ENCODE measurements at places on chromosomes 12 and 14.

DNA sequence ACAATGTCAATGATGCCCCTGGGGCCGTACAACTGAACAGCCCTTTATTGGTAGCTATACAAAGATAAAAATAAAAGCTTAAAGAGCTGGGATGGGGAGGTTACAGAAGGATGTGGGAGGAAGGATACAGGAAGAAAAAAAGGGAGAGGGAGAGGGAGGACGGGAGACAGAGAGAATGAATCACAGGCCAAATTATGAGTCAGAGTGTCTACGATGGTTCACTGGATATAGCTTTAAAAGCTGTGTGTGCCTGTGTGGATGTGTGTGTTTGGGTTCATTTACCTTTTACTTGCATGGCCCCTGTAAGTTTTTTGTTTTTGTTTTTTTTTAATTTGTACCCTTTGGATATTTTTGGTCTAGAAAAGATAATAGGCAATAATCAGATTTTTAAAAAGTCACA is 111.9 kb downstream of the CCDC60 start:
- DNase-seq = no peak

GRCh38 chr14:100132903-100133510 is 26.4 kb downstream of the DEGS2 start:
- DNase-seq = no peak

DNA sequence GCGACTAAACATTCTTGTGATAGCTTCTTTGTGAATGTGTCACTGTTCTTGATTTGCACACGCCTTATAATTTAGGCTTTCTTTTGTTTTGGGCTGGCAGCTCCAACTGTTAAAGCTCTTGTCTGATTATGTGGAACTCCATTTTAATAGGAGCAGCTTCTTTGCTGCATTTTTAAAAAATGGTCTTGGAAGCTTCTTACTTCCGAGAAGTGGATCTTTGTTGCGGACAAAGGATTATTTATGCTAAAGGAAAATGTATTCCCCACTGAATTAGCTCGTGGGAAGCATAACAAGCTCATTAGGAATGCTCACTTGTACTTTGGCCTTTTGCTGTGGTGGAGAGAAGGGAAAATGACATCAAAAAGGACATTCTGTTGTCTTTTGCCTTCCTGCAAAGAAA is 20.0 kb downstream of the GAS2L3 start:
- DNase-seq = peak; percentile 7

DNA sequence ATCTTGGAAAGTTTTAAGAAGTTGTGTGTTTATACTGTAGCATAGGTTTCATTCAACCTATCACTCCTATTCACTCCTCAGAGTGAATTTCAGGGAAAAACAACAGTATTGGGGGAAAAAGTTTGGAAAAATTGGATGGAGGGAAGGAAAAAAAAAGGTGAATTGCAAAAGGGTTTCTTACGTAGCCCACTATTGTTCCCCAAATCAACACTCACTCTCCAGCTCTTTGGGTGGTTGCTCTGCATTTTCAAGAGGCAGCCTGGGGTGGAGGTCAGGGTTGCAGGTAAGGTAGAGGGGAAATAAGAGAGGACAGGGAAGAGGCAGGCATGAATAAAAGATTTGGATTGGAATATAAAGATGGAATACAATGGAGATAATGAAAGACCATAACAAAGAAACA is 42.3 kb downstream of the BORCS5 start:
- no peak for DNase-seq

GRCh38 chr12:15861404-15861803 is 20.8 kb upstream of the STRAP start:
- no peak for DNase-seq

Measured in brain microvascular endothelial cell (primary cell).